Left renal pelvis (tissue), 4 donors: ENCODE measurements at places on chromosomes 1 and 21.
A peak's percentile ranks its signal among the peaks of the same experiment; 100 is the strongest.

- DNase-seq = no peak
Measured at GRCh38 chr1:20368866-20369470, 78.3 kb downstream of the VWA5B1 start.

- no peak for DNase-seq
Measured at GRCh38 chr1:232301246-232301645, 328.7 kb downstream of the SIPA1L2 start.

DNA sequence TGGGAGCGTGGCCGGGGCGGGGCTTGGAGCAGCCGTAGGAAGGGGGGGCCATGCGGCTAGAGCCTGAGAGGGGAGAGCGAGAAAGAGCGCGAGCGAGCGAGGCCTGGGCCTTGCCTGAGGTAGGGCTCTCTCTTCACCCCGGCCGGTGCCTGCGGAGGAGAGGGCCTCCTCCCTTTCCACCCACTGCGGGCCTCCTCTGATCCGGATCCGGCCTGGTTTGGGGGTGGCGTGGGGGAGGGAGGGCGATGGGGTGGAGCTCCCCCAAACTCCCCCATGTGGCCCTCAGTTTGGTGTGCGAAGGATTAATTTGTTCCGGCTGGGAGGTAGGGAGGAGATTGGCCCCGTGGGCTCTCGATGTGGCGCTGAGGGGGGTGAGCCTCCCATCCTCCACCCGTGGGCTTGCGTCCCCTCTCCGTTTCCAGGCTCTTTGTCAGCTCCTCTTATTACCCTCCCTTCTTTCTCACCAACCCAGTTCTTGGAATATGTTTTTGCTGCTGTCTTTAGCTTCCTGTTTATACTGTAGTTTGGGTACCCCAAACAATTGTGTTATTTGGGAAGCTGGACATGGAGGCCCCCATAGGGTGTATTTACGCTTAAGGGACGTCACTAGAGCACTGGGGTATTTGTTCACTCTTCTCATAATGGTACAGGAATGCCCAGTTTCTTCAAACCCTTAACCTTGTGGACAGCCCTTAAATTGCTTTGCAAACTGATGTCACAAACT lies 685 bp downstream of the UBAP2L start:
- DNase-seq = peak; percentile 32

DNA sequence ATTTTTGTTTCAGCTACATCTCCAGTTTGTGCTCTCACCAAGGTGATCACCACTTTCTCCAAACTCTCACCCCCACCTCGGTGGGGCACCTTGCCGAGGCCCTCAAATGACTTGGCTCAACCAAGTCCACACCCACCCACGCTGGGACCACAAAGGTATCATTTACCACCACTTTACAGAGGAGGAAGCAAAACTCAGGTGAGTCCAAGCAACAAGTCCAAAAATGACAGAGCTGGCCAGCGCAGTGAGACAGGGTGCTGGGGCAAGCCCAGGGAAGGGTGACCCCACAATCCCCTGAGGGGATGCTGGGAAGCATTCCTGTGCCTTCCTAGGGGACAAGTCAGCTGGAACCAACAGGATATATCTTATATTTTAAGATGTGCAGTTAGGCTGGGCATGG lies 24.7 kb downstream of the SSBP3 start:
- no peak for DNase-seq

DNA sequence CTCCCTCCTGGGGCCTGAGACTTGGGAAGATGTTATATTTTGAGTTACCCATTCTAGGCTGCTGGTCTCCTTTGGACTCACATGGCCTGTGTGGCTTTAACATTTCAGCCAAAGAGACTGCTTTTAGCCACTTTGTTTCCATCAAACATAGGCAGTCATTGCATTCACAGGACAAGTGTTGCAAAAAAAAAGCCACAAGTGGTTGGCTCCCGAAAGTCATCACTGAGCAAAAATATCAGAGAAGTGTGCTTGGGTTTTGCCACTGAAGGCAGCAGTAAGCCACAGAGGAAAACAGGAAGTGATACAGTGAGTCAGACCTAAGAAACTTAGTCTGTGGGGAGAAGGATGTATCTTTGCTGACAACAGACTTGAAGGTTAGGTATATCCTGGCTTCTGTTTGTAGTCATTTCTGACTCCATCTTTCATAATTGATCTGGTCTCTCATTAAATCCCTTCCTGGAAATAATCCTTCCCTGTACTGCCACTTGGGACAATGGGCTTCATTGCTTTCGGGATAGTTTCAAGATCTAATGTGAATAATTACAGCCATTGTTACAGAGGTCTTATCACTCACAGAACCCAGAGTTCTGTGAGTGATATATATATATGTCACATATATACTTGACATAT lies 80.9 kb downstream of the COLGALT2 start:
- DNase-seq = no peak

DNA sequence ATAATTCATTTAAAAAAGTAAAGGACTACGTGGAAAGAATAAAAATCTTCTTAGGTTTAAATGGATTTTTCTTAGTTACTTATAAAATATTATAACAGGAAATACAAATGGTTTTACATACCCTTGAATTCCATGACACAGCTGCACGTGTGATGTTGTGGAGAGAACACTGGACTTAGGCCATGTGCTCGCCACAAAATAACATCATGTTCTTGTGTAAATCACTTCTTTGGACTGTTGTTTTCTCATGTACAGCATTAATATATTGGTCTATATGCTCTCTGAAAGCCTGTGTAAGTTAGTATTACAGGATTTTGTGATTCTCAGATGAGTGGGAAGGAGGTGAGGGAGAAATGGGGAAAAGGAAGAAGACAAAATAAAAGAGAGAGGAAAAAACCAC lies 228.2 kb downstream of the DNM3 start:
- no peak for DNase-seq

DNA sequence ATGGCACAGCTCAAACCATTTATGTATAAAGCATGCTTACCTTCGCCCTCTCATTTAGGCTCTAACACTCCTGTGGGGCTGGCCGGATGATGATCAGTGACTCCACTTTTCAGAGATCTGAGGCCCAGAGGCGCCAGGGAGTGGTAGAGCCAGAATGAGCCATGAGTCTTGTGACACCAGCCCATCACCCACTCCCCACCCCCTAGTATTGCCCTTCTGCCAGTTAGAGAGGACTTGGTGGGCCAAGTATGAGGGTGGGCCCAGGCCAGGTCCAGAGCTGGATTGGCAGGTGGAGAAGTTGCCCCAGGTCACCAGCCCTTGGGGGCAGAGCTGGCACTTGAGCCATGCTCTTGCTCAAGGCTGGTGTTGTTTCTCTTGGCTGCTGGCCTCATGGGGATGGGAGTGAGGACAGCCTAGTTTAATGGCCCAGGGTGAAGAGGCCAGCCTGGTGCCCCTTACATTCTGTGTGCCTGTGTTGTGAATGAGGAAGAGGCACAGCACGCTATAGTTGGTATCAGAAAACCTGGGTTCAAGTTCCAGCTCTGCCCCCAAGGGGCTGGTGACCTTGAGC lies 30.2 kb upstream of the TTC4 start:
- no peak for DNase-seq

GRCh38 chr1:207919523-207920170 lies 8.7 kb upstream of the CD34 start:
- no peak for DNase-seq

DNA sequence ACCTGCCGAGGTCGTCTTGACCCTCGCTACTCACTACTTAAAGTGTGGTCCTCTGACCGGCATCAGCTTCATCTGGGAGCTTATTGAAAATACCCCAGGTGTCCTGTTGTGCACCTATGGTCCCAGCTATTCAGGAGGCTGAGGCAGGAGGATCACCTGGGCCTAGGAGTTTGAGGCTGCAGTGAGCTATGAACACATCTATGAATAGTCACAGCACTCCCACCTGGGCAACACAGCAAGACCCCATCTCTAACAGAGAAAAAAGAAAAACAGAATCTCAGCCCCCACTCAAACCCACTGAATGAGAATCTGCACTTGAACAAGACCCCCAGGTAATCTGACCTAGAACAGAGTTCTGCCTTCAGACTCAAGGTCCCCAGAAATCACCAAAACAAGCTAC lies 8.7 kb upstream of the OLIG1 start:
- no peak for DNase-seq

- no peak for DNase-seq
Measured at GRCh38 chr21:38561613-38562581, 63.6 kb upstream of the ERG start.

DNA sequence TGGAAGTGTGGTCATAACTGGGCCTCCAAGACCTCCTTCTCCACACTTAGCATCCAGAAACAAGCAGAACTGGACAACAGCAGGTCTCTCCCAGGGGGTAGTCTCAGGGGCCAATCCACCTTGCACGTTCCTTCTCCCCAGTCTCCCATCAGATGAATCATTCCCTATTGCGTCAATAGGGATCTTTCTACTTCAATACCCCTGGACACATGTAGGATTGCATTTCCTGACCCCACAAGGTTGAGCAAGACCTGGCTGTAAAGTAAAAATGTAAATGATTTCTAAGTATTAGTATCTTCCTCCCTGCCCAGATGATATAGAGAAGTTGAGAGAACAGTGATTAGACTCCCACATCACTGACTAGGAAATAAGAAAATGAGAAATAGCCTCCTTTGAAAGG lies 224.5 kb upstream of the CSF3R start:
- DNase-seq = no peak

DNA sequence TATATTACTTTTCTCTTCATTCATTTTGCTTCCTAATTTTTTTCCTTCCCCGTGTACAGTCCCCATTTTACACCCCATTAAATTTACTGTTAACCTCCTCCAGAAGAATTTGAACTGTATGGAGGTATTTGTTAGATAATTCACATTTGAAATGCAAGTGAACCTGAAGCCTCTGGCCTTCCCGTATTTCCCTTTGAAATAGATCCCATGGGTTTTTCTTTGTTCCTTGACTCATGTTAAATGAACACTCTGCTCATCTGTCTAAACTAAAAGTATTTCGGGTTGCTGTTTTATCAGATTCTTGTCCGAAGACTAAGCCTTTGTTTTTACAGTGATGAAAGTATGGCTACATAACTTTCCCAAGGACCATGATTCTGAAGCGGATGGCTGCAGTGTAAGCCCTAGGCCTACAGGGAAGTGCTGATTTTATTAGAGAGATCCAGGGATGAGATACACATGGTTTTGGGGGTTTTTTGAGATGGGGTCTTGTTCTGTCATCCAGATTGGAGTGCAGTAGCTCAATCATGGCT lies 187.9 kb downstream of the PATJ start:
- DNase-seq = no peak

GRCh38 chr1:52825868-52826267 lies 16.7 kb upstream of the ZYG11A start:
- no peak for DNase-seq

DNA sequence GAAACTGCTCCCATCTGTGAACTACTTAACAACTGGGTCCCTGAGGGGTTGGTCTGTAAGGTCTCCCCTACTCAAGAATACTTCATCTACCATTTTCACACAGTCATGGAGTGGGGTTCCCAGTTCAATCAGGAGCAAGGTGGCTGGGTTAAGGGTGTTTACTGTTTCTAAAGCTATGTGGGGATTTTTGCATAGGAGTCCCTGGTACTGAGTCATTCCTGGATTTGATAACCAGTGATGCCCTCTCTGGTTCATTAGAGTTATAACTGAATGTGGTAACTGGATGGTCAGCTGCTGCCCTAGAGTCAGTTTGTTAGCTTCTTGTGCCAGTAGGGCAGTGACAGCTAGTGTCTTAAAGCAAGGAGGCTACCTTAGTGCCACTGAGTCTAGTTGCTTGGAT lies 29.4 kb upstream of the KCNJ15 start:
- no peak for DNase-seq

- no peak for DNase-seq
Measured at GRCh38 chr1:86998727-86999126, 84.3 kb downstream of the HS2ST1 start.

GRCh38 chr21:38843806-38844503 lies 38.2 kb downstream of the ETS2 start:
- no peak for DNase-seq

DNA sequence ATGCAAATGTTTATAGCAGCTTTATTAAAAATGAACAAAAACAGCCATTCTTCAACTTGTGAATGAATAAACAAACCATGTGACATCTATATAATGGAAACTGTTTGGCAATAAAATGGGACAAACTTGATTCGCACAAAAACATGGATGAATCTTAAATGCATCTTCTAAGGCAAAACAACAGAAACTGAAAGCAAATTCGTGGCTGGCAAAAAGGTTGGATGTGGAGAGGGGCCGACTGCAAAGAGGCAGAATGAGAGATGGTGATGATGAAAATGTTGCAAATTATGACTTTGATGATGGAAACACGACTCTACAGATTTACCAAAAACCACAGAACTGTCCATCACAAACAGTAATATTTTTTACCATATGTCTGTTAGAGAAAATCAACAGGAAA lies 327.0 kb upstream of the NR5A2 start:
- DNase-seq = no peak

DNA sequence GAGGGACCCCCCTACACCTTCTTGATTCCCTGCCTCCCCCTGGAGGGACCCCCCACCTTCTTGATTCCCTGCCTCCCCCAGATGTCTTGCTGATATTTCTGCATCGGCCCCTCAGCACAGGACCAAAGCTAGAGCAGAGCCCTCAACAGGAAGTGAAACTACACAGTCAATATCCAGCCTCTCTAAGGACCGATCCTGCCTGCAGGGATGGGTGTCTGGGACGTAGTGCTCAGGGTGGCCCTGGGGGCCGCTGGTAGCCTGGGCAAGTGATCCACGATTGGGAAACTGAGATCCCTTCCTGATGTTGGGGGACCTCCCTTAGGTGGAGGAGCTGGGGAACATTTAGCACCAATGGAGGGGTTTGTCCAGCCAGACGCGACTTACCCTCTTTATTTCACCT lies 3.9 kb upstream of the LEFTY2 start:
- DNase-seq = no peak
